Heart right ventricle (tissue), 16 donors: ENCODE measurements at places on chromosomes 5 and 9. TPM values are rescaled to one million over a fixed set of nuclear protein-coding genes. Genes with fewer than 3 reads are reported as not detected.

Gene SHISAL2B
- total RNA-seq, result not detected

DNA sequence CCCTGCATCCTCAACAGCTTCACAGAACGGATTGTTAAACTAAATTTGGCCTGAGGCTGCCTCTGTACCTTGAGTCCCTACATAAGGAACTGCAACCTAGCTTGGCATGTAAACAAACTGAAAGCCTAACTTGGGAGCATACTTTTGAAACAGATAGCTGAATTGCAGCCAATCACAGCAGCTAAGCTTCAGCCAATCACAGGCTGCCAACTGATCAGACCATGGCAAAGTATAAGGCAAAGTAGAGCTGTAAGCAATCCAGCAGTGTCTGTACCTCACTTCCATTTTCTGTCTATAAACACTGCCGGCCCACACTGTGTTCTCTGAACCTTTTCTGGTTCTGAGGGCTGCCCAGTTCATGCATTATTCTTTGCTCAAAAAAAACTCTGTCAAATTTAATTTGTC lies 8.9 kb upstream of the ZNF483 start:
- DNase-seq, result no peak

- no peak for DNase-seq
Measured at GRCh38 chr5:32259033-32259432, 53.7 kb downstream of the MTMR12 start.

GRCh38 chr5:59348189-59348588 lies 545.3 kb downstream of the PDE4D start:
- no peak for DNase-seq

DNA sequence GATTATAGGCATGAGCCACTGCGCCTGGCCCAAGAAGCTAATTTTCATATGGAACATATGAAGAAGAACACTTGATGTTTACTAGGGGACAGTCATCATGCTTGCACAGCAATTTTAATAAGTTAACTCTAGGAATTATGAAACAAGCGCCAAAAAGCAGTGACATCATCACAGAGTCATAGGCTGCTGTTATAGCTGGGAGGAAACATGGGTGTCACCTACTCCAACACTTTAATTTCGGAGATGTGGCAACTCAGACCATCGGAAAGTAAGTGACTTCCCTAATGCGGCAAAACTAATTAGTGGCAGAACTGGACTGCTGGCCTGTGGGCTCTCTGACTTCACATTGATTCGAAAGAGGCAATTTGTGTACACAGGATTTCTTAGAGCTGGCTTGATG lies 38.1 kb upstream of the EQTN start:
- no peak for DNase-seq
